Kasumi-1 (cell line): ENCODE measurements at places on chromosomes 13 and 19.

- DNase-seq = no peak
Measured at GRCh38 chr13:66585669-66586203, 644.4 kb downstream of the PCDH9 start.

DNA sequence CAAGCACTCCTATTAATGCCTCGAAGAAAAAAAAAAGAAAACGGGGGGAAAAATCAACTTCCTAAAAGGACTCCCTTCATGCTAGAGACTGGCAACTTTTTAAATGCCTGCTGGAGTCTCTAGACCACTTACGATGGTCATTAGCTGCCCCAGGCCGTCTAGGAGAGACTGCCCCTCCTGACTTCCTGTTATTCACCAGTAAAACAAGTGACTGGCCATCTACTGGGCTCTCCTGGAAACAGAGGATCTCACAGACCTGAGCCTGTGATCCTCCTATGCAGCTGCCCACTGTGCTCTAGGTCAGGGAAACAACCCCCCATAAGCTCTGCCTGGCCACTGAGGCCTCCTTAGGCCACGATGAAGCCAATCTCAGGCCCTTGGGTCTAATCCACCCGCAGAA, 7.4 kb downstream of the ZNF266 start:
- DNase-seq = no peak

- no peak for DNase-seq
Measured at GRCh38 chr19:29861574-29861973, 49.8 kb downstream of the CCNE1 start.

DNA sequence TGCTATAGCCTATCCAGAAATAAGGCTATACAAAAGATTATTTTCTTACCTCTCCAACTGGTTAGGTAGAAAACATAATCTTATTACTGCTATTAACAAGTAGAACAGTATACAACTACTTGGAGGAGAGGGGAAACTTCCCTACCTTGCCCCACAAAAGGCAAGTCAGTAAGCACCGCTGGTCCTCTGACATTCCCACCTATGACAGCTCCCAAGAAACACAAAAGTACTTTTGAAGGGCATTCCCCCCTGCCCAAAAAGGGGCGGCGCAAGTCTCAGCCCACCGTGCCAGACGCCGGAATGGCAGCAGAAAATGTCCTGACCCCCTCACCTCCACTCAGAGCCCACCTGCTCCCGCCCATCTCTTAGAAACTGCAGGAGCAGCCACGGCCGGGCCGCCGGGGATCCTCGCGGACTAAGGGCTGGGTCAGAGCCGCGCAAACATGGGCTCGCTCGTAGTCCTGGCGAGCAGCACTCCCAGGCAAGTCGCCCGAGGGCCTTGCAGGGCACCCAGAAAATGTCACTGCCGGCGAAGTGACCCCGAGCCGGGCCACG, 437 bp downstream of the SUCLA2 start:
- DNase-seq = no peak

GRCh38 chr19:48511800-48512503, at the start of gene LMTK3:
LMTK3 (minus strand) TSS chr19:48511835; CDS start chr19:48511576, 259 bp downstream.
- DNase-seq = peak; percentile 16

- DNase-seq = peak; percentile 41
Measured at GRCh38 chr19:10431254-10431942, 11.1 kb downstream of the PDE4A start.

DNA sequence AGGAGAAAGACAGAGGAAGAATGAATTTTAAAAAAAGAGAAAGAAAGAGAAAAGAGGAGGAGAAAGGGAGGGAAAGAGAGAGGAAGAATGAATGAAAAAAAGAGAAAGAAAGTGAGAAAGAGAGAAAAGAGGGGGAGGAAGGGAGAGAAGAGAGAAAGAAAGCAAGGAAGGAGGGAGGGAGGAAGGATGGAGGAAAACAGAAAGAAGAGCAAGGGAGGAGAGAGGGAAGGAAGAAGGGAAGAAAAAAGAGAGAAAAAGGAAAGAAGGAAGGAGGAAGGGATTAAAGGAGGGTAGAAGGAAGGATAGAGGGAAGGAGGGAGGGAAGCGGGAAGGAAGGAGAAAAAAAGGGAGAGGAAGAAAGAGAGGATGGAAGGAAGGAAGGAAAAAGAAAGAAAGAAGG, 122.3 kb upstream of the ZNF507 start:
- DNase-seq = no peak

- no peak for DNase-seq
Measured at GRCh38 chr19:46173886-46174480, 25.9 kb downstream of the IGFL2 start.

DNA sequence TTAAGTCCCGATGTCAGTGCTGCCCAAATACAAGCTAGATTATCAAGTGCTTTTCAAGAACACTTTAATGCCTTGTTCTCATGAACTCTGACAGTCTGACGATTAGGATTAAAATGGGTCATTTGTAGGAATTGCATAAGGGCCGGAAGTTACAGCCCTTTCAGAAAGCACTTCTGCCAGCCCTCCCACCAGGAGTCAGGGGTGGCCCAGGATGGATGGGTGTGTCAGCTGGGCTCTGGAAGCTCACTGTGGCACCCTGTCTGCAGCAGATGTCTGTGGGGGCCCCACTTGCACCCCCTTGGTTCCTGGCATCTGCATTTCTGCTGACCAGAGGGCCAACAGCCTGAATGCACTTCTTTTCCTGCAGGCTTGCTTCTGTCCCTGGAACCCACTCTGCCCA, 712.7 kb downstream of the UQCRFS1 start:
- no peak for DNase-seq

DNA sequence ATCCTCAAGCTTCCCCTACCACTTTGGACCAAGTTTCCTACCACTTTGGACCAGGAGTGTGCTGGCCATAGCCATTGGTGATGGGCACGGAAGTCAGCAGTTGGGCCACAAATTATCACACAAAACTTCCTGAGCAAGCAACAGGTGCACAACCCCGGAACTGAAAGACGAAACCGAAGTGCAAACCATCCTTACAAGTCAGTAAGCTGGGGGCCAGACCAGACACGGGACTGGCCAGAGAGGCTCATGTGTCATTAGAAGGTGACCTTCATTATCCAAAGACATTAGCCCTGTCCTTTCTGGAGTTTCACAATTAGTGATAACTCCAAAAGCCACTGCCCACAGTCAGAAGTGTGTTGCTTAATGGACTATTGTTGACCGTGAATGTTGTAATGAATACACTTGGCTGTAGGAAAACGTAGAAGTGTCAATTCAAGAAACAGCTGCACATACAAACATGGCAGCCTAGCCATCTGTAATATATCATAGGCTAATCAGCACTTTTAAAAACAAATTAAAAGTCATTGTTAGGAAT, 244.1 kb upstream of the IRS2 start:
- DNase-seq = no peak

- DNase-seq = no peak
Measured at GRCh38 chr13:89751432-89751930, 1596.0 kb upstream of the MIR17HG start.

- peak; percentile 53 for DNase-seq
Measured at GRCh38 chr13:51849145-51850101, 4.4 kb upstream of the TMEM272 start.

GRCh38 chr13:74732736-74733385, 598.7 kb upstream of the KLF12 start:
- no peak for DNase-seq

DNA sequence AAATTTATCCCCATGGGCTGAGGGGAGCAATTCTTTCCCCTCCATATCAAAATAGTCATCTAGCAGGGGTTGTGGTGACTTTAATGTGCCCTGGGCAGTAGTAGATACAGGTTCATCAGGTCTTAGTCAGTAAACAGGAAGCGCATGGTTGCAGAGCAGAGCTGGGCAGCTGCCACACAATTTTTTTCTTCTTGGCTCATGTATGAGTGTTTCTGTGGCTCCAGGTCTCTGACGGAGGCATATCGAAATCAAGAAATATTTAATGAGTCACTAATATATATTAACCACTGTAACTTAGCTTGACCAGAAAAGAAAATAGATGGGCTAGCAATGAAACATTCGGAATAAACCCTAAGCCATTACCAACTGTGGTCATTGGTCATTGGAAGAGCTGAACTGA, 68.4 kb upstream of the UBL3 start:
- no peak for DNase-seq

- no peak for DNase-seq
Measured at GRCh38 chr13:97477844-97478243, 43.9 kb downstream of the RAP2A start.

DNA sequence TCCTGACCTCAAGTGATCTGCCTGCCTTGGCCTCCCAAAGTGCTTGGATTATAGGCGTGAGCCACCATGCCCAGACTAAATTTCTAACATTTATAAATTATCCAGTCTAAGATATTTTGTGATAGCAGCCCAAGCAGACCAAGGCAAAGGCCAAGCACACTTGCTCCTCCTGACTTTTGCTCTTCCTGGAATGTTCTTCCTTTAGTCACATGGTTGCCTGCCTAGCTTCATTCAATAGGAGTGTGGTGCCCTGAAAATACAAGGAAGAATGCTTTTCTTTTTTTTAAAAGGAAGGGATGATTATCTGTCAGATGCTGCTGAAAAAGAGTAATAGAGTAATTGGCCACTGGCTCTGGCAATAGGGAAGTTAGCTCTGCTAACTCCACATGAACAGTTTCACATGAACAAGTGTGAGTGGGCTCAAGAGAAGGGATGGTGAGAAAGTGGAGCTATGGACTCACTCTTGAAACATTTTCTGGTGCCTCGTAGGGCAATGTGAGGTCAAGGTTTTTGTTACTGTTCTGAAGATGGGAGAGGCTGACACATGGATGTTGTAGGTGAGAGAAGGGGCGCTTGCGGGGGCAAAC, 47.1 kb downstream of the USPL1 start:
- DNase-seq = no peak

- no peak for DNase-seq
Measured at GRCh38 chr19:4781801-4782200, 9.7 kb upstream of the FEM1A start.

DNA sequence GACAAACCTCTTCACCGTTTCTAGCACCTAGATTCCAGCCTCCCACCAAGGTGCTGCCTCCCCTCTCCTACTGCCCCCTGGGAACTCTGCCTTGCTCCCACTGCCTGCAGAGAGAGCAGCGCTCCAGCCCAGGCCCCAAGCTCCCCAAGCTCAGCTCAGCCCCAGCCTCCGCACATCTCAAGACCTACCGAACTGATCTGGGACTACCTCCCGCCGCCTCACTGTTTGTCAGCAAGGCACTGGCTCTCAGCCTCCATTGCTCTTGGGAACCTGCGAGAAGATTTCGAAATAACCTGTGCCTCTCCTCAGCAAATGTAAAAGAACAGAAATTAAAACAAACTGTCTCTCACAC, 92.4 kb upstream of the GPR183 start:
- DNase-seq = no peak

GRCh38 chr19:48918801-48919247, 14.7 kb upstream of the DHDH start:
- DNase-seq = peak; percentile 37

DNA sequence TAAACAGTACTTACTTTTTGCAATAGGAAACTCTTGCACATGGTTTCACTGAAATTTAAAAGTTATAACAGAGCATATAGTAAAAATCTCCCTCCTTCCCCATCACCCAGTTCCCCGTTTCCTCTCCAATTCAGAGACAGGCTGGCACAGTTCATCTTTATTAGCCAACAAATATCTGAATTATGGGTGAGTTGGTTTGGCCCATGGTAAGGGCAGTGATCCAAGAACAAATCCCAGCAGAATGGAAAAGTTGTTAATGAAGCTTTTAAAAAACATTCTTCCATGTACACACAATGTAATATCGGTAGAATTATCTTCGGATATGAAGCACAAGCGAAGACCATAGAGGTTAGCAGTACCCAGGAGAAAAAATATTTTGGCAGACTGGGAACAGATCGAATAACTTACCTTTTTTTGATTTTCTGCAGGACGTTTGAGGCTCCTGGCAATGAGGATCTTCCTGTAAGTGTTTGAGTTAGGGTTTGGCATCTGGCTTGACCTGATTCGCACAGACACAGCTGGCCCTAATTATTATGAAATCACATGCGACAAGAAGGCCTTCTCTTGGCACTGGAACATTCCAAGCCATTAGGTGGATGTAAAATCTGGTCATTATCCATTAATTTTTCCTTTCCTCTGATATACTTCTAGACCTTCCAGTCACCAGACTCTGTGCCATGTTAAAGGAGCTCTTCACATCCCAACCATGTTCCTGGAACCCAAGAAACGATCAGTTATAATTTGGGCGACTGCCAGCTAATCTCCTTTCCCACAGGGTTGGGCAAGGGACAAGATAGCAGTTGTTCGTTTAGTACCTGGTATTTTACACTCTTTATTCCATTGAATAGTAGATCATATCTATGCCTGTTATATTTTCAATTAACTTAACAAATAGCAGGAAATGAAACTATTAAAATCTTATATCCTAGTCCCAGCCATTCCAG, 139.4 kb upstream of the TSC22D1 start:
- no peak for DNase-seq

- no peak for DNase-seq
Measured at GRCh38 chr19:15717809-15718208, 10.0 kb upstream of the OR10H2 start.

GRCh38 chr13:35649162-35649561, 172.7 kb upstream of the MAB21L1 start:
- no peak for DNase-seq
